Stimulated activated CD4-positive, alpha-beta T cell treated with anti-CD3 and anti-CD28 coated beads, Interleukin-12 subunit alpha, Interleukin-12 subunit beta, amount 100 ng/mL, for 48 hours (primary cell): ENCODE measurements at places on chromosomes 5 and 9.

DNA sequence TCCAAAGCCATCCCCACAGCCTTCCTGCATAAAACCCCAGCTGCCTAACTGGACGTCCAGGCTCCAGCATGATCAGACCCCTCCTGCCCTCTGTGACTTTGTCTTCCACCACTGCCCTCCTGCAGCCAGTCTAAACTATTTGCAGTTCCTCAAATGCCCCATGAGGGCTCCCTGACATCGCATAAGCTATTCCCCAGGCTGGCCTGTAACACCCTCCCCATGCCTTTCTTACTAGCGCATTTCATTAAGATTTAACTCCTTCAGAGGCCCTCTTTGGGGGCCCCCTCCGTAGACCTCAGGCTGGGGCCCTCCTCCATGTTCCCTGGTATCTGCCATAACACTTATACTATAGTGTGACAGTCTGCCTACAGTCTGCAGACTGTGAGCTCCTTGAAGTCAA is 15.5 kb upstream of the SMIM23 start:
- no peak for DNase-seq

- DNase-seq: no peak
These were observed 28.2 kb downstream of the PRELID2 start for GRCh38 chr5:145806923-145807322.

DNA sequence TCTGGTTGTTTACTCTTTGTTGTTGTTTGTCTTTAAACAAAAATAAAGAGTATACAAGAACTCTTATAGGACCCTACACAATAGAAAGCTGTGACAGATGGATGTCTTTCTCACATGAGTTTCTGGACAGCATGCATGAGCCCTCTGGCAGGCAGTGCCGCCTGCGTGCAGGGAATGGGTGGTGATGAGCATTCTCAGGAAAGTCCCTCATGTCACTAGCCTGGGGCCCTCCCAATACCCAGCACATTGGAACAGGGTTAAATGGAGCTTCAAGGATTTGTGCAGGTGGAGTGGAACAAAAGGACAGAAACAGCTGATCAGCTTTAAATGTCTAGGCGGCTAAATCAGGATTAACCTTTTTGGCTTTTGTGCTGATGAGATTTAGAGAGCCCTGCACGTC is 181.0 kb upstream of the CD180 start:
- DNase-seq: no peak

GRCh38 chr5:174139623-174140022 is 94.1 kb downstream of the NSG2 start:
- DNase-seq: no peak

DNA sequence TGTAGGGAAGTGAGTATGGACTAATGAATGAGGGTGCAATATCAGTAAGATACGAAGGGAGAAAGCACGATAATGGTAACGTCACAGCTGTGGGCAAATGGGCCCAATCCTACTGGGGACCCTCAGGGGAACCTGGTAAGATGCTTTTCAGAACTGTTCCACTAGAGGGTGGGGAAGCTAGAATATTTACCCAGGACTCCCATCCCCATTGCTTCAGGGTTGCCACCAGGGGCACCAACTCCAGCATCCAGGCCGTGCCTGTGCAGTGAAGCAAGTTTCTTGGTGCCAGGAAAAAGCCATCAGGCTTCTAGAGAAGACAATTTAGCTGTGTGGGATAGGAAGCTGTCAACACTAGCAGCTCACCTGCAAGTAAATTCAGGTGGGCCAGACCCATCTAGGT is 409.3 kb downstream of the AGTPBP1 start:
- no peak for DNase-seq

DNA sequence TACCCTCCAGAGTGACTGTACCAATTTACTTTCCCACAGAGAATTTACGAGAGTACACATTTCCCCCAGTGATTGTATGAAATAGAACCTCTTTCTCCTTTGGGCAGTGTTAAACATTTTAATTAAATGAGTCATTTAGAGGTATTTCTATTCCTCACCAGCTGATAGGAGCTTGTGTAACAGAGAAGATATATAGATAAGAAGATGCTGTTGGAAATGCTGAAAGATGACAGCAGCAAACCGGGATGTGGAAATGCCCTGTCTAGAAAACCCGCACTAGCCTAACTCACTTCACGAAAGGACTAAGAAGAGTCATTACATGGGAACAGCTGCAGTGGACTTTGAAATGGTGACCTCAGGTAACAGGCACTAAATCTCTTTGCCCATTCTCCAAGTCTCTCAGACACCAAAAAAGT is 68.3 kb downstream of the LPAR1 start:
- no peak for DNase-seq

DNA sequence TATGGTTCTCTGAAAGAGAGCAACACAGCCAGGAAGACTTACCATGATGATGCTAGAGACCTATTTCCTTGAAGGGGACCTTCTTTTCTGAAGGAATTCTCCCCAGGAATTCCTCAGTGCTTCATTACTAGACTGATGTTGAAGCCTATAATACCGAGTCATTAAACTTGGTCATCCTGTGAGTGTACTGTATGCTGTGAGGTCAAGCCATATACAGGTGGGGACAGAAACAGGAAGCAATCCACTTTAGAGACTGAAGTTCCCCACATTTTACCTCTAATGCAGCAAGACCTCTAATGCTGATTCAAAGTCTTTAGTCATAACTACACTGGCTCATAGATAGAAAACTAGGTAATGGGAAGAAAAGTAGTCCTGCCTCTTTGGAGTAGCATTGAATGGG is 77.1 kb upstream of the RASEF start:
- DNase-seq: no peak

DNA sequence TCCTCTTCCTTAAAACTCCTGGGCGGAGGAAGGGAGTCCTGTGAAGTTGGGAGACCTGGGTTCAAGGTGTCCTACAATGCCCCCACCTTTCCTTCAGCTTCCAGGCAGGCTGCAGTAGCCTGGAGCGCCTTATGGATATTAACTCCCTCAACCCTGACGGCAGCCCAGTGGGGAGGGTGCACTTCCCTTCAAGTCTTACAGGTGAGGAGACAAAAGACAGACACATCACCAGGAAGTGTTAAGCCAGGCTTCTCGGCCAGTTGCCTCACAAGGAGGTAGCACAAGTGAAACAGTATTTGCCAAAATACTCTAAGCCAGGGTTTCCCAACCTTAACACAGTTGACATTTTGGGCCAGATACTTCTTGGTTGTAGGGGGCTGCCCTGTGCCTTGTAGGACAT is 4.2 kb downstream of the TRIM7 start:
- no peak for DNase-seq

DNA sequence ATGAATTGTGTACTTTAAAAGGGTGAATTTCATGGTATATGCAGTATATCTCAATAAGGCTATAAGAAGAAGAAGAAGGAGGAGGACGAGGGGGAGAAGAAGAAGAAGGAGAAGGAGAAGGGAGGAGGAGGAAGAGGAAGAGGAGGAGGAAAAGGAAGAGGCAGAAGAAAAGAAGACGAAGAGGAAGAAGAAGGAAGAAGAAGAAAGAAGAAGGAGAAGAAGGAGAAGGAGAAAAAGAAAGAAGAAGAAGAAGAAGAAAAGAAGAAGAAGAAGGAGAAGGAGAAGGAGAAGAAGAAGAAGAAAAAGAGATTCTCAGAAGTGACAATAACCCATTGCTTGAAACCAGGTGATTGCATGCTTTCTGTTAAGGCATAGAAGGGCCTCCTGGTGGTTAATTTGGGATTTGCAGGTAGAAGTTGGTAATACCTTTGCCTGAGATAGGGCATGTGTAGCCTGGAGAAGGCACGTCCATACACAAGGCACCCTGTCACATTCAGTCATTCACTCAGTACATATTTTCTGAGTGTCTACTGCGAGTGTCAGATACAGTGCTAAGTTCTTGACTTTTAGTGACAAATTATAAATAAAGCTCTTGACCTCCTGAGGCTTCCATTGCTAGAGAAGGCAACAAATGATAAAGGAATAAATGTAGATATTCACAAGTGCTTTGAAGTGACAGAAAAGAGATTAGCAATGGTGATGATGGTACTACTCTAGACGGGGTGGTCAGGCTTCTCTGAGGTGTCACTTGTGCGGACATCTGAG is 231.3 kb downstream of the NPR3 start:
- peak; percentile 25 for DNase-seq

DNA sequence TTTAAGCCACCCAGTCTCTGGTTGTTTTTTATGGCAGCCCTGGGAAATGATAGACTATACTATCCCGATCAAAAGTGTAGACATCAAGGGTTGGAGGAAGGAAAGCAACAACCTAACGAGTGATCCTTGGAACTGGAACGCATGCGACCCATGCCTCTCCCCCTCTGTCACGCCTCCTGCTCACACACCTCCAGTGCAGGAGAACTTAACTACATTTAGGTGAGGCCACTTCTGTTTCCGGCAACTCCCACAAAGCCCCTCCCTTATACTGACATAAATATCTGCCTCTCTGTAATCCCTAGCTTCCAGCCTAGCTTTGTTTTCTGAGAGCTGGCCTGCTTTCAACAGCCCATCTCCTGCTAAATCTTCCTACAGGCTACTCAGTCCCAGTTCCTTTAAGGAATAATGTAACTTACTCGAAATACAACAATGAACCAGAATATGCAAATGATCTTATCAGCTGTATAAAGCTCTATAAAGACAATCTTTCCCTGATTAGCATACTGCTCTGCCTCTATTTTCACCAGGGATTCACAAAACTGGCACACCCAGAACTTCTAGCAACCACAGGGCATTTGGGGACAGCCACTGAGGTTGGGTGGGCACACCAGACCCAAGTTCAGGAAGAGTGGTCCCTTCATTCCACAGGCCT is 73.9 kb downstream of the GABBR2 start:
- DNase-seq: no peak

GRCh38 chr9:90808890-90809685 is 7.5 kb downstream of the SYK start:
- DNase-seq: no peak

DNA sequence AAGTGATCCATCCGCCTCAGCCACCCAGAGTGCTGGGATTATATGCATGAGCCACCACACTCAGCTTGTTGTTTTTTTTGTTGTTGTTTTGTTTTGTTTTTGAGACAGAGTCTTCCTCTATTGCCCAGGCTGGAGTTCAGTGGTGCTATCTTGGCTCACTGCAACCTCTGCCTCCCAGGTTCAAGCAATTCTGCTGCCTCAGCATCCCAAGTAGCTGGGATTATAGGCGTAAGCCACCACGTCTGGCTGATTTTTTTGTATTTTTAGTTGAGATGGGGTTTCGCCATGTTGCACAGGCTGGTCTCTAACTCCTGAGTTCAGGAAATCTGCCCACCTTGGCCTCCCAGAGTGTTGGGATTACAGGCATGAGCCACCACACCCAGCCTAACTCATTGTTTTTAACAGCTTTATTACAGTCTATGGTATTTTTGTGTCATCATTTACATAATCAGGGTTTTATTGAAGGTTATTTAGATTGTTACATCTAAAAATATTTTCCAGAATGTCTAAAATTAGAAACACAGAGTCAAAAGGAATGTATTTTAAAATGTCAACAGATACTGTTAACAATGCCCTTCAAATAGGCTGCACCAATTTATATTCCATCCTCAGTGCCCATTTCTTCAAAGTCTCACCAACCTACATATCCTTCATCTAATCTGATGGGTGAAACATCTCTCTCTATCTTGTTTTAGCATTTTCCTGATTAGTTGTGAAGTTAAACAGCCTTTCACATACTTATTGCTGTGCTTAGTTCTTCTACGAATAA is 18.6 kb downstream of the KIF3A start:
- DNase-seq: no peak

DNA sequence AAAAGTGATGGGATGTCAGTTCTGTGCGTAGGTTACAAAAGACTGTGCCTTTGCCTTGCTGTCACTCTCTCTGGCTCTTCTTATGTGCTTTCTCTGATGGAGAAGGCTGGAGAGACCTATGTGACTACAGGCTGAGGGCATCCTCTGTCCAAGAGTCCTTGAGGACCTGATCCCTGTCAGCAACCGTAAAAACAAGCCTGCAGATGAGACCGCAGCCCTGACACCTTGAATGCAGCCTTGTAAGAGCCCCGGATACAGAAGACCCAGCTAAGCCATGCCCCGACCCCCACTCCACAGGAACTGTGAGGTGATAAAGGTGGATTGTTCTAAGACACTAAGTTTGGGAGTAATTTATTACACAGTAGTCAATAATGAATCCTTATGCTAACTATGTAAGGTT is 32.6 kb upstream of the FRRS1L start:
- DNase-seq: no peak

GRCh38 chr5:66585291-66585690 is 10.9 kb upstream of the MAST4 start:
- no peak for DNase-seq

DNA sequence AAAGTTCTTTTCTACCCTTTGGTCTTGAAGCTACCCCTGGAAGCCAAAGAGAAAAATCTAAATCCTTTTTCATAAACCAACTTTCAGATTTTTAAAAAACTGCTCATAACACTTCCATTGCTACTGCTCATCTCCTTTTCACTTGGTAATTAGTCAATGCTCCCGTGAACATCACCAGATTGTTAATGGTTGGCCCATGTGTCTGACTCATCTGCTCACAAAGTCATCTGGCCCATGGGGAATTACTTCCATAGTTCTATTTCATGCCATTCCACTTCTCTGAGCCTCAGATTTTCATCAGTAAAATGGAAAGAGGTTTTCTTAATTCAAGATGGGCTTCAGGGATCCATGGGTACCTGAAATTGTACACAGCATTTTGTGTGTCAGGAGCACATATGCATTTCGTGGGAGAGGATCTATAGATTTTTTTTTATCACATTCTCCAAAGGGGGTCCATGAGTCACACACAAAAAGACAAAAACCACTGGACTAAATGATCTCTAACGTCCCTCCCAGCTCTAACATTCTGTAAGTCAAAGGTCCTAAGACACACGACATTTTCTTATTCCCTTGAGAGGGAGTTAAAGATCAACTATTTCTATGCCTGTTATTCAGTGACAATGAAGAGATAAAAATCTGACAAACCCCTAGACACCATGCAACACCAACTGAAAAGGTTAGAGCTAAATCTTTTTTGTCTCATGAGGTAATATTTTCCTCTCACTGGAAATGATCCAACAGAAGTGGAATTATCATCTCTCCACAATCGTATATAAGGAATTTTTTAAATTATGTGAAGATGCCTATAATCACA is 75.4 kb downstream of the TEX10 start:
- no peak for DNase-seq

DNA sequence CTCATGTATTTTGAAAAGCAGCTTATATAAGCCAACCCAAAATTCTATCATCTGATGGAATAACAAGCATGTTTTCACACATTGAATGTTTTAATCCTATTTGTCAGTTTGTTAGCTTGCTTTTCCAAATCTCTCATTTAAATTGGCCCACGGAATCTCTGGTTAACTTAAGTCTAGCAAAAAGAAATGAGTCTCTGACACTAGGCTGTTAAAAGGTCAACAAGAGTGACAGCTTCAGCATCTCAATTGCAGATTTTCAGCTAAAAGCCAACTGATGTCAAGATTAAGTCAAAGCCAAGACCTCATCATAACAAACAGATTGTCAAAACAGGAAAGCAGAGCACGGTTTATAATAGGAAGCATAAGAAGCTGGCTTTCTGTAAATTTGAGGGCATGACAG is 49.4 kb upstream of the CDH9 start:
- DNase-seq: no peak
